ENCODE measurements at places on chromosomes 7 and 10.

GRCh38 chr7:136134503-136134902 lies 157.3 kb upstream of the MTPN start:
- peak; percentile 90 for ATAC-seq

DNA sequence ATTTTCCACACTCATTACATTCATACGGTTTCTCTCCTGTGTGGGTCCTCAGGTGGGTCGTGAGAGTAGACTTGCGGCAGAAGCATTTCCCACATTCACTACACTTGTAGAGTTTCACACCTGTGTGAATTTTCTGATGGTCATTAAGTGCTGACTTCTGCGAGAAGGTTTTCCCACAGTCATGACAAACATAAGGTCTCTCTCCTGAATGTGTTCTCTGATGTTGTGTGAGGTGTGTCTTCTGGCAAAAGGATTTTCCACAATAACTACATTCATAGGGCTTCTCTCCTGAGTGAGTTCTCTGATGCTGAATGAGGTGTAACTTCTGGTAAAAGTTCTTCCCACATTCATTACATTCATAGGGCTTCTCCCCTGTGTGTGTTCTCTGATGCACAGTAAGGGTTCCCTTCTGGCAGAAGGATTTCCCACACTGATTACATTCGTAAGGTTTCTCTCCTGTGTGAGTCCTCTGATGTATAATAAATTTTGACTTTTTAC lies 15.1 kb downstream of the ZNF12 start:
- no peak for ATAC-seq

- peak; percentile 68 for ATAC-seq
These were observed 190.1 kb downstream of the PRPF18 start for GRCh38 chr10:13776861-13777311.

DNA sequence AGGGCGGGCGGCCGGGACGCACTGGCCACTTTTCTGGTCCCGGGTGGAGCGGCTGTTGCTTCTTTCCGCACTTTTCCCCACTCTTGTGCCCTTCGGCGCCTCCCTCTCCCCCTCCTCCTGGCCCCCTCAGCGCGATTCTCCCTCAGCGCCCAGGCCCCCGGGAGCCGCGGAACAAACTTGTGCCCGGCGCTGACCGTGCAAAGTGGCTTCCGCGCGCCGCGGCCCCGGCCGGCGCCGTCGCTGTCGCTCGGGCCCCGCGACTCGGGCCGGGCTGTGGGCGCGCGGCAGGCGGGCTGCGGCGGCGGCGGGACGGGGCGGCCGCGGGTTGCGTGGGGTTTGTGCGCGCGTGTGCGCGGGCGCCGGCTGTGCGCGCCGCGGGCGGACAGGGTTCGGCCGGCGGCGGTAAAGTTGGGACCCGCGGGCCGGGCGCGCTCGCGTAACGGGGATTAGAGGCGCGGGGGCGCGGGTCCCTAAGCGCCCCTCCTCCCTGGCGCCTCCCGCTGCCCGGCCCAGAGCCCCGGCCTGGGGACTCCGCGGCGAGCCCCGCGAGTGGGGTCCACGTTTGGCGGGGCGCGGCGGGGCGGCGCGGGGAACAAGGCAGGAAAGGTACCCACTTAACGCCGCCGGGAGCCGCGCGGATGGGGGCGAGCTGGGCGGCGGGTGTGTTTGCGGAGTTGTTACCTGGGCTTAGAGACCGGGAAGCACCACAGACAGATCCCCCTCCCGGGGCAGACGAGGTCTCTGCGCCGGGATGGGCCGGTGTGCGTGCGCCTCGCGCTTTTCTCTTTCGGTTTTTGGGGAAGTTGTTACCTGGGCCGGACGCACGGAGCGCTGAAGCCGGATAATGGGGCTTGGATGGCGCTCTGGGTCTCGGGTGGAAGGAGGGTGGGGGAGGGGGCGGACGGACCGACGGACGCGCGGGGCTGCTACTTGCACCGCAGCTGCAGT lies 860 bp downstream of the ZEB1 start:
- peak; percentile 11 for ATAC-seq

DNA sequence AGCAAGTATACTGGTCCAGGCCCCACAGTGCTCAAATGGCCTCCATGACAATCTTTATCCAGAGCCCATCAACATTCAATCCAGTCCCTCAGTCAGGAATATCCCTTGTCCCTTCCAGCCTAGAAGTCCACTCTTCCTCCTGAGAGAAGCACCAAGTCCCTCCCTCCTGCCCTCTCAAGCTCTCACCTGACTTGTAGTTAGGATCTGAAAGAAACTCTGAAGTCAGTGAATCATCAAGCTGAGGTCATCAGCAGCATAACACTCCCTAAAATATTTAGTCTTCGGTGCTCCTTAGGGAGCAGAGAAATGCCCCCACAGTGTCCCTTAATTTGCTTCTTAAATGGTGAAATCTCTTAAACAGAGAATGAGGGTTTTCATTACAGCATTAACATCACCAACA lies 31.0 kb downstream of the GRM8 start:
- no peak for ATAC-seq
